ENCODE measurements at places on chromosomes 16 and 17. TPM values are rescaled to one million over a fixed set of nuclear protein-coding genes. Genes with fewer than 3 reads are reported as not detected.

Gene CDR2
- 75.5 TPM for total RNA-seq

- no peak for DNase-seq
Observed at GRCh38 chr16:2473446-2473926, 1.4 kb upstream of the TBC1D24 start.

DNA sequence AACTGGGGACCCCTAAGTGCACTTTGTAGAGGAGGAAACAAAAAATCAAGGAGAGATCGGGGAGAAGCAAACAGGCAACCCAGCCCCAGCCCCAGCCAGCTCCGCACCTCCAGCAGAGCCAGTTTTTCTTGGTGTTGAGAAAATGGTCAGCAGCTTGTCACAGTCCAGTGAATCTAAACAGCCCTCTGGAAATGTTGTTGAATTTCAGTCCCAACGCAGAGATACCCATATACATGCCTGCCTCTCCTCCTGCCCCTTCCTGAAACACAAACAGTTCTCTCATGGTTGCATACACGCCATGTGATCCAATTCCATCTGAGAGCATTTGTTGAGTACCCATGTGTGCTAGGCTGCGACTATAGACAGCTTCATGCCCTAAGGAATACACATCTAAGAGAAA is 42.4 kb upstream of the LHX1 start:
- DNase-seq: no peak

Gene CDRT15
- total RNA-seq: not detected

- DNase-seq: no peak
Observed at GRCh38 chr16:17364319-17365210, 106.2 kb downstream of the XYLT1 start.

DNA sequence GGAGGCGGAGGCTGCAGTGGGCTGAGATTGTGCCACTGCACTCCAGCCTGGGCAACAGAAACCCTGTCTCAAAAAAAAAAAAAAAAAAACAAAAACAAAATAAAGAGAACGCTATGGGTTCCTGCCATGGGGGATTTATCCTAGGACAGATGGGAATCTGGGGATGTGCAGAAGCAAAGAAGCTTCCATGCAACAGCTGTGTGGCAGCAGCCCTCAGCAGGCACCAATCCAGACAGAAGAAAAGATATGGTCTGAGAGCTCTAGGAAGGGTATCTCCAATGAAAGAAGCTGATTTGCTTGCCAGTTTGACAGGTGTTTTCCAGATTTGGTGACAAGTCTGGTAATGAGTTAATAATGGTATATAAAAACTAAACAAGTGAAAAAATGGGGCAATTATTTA is 11.6 kb downstream of the MYO19 start:
- no peak for DNase-seq

Gene NEK8
- 8.8 TPM for total RNA-seq

- DNase-seq: no peak
Observed at GRCh38 chr16:48676836-48677235, 66.9 kb upstream of the N4BP1 start.
